ENCODE measurements at places on chromosomes 16 and 17.

GRCh38 chr17:2068031-2068518 is 13.2 kb downstream of the HIC1 start:
- DNase-seq = no peak

GRCh38 chr16:88938777-88939244 is 38.2 kb downstream of the CBFA2T3 start:
- DNase-seq = no peak

- DNase-seq = no peak
Observed at GRCh38 chr16:69618307-69618706, 52.5 kb downstream of the NFAT5 start.

DNA sequence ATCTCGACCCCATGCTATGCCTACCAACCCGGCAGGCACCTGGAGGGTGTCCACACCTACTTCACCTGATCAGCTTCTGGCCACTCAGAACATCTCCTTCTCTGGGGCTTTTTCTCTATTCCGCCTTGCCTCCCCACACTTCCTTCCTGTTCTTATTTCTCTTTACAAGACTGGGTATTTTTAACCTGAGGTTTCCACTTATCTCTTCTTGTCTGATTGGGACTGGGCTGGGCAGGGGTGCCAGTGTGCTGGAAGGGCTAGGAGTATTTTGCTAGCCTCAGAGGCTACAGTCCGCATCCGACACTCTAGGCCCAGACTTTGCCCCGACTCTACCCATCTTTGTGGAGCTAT is 26.2 kb upstream of the ZNF652 start:
- DNase-seq = no peak

- DNase-seq = peak; percentile 4
Observed at GRCh38 chr16:71746442-71747046, 22.0 kb upstream of the PHLPP2 start.

DNA sequence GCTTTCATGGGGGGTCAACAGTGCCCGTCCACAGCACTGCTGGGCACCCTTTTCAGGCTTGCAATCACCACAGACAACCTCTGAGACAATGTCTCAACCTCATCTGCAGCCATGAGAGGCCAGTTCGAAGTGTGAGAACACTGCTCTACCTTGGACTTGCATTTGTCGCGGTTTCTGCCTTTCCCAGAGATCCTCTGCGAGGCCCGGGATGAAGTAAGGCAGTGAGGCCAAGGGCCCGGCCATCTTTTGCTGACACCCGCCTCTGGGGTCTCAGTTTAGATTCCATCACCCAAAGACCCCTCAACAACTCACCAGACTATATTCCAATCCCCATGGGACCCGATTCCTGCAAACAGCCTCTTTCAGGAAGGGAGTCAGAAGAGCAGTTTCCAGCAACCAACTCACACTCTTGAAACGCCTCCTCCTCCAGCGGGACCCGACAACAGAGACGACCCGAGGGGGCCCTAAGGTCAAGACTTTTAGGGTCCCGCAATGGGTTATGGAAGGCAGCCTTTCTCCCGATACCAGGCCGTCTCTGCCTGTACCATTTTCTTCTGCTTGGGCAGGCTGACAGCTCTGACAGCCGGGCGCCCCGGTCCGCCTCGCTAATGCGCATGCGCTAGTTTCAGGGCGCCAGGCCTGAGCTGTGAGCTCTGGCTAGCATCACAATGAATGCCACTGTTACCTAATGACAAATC is 576.0 kb downstream of the KCNJ18 start:
- no peak for DNase-seq

DNA sequence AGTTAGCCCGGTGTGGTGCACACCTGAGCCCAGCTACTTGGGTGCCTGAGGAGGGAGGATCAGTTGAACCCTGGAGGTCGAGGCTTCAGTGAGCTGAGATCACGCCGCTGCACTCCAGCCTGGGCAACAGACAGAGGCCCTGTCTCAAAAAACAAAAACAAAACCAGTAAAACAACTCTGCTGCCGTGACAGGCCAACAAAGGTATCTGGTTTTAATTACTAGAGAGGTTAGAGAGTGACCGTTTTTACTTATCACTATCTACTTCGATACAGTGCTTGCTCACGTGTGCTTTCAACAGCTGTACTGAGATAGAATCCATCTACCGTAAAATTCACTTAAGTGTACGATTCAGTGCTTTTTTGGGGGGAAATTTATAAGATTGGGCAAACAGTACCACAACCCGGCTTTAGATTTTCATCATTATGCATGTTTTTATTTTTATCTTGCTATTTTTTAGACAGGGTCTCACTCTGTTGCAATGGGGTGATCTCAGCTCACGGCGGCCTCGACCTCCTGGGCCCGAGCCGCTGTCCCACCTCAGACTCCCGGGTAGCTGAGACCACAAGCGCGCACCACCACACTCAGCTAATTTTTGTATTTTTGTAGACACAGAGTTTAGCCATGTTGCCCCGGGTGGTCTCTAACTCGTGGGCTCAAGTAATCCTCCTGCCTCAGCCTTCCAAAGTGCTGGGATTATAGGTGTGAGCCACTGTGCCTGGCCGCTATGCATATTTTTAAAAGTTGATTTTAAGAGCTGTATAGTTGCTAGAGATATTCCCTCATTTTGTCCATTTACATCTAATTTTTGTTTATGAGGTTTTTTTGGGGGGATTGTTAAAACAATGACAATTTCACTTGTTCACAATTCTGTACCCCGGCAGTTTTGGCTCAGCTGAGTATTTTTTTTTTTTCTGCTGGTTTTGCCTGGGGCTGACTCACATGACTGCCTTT is 30.9 kb downstream of the SERPINF1 start:
- DNase-seq = no peak

DNA sequence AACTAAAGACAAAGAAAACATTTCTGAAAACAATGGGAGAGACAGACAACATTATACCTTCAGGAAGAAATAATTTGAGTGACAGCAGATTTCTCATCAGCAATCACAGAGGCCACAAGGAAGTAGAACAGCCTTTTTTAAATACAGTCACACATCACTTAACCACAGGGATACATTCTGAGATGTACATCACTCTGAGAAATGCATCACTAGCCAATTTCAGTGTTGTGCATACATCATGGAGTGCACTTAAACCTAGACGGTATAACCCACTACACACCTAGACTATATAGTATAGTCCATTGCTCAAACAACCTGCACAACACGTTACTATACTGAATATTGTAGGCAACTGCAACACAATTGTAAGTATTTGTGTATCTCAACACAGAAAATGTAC is 24.9 kb upstream of the ALOX12 start:
- no peak for DNase-seq

GRCh38 chr17:18233803-18234518 is 8.5 kb downstream of the LLGL1 start:
- no peak for DNase-seq

GRCh38 chr17:19317359-19318095 is 45.0 kb downstream of the B9D1 start:
- DNase-seq = no peak

GRCh38 chr16:84911486-84912216 is 91.9 kb downstream of the CRISPLD2 start:
- DNase-seq = no peak

DNA sequence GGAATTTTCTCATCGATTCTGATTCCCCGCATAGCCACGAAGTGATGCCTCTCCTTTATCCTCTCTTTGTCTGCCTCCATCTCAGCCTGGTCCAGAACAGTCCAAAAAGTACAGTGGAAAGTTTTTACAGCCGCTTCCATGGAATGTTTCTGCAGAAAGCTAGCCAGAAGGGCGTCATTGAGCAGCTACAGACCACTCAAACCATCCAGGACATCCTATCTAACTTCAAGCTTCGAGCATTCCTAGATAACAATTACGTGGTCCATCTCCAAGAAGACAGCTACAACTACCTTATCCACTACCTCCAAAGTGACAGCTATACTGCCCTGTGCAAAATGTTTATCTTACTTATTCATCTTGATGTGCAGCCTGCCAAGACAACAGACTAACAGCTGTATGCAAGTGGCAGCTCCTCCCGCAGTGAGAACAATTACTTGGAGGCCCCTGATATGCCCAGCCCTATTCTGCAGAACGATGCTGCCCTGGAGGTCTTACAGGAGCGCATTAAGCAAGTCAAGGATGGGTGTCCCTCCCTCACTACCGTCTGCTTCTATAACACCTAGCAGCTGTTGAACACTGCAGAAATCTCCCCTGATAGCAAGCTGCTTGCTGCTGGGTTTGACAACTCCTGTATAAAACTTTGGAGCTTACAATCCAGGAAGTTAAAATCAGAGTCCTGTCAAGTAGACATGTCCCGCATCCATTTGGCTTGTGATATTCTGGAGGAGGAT is 38.9 kb downstream of the SLFN12L start:
- no peak for DNase-seq

DNA sequence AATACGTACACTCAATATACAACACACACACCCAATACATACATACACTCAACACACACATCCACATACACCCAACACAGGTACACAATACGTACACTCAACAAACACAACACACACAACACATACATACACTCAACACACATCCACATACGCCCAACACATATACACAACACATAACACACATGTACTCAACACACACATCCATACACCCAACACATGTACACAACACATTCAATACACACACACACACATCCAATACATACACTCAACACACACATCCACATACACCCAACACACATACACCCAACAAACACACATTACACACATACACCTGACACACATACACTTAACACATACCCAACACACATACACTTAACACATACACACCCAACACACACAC is 95.9 kb downstream of the CCDC182 start:
- DNase-seq = no peak

- peak; percentile 62 for DNase-seq
Observed at GRCh38 chr16:66604376-66605176, at the start of gene CMTM3. CMTM3 (plus strand) TSS chr16:66604704; CDS start chr16:66604806, 102 bp downstream.

DNA sequence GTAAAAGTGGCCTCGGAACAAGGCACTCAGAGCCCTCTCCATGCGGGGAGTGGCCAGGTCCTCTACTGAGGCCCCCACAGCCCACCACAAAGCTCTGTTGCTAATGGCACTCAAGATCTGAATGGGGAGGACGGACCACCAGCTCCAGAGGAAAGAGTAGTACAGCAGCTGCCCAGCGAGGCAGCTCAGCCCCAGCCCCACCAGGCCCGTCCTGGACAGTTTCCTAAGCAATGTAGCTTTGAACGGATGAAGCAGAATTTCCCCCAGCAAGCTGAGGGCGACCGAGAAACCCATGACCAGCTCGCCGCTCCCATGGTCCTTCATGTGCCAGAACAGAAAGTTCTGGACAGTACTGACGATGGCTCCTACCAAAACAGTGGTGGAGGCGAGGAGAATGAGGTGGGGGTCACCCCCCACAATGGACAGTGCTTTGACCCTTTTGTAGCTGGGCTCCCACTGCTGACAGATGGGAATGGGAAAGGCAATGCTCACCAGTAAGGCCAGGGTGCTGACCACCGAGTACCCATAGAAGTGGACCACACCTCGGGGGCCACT is 1.5 kb downstream of the MFSD6L start:
- no peak for DNase-seq

GRCh38 chr17:49548506-49549310 is 27.0 kb upstream of the NXPH3 start:
- DNase-seq = no peak

DNA sequence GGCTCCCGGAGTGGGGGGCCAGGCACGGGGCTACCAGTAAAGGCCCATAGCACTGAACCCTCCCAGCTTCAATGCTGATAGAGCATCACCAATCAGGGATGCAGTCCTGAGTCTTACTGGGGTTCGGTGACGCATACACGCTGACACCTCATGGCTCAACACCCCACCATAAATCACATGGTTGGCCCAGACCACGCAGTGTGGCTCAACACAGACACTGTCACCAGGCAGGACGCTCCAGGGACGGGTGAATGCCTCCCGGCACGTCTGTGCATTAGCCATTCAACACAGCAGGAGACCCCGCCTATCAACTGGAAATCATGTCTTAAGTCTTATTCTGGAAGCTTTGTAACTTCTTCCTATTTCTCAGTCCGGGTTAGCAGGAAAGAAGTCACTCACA is 35.0 kb downstream of the NECAB2 start:
- no peak for DNase-seq

DNA sequence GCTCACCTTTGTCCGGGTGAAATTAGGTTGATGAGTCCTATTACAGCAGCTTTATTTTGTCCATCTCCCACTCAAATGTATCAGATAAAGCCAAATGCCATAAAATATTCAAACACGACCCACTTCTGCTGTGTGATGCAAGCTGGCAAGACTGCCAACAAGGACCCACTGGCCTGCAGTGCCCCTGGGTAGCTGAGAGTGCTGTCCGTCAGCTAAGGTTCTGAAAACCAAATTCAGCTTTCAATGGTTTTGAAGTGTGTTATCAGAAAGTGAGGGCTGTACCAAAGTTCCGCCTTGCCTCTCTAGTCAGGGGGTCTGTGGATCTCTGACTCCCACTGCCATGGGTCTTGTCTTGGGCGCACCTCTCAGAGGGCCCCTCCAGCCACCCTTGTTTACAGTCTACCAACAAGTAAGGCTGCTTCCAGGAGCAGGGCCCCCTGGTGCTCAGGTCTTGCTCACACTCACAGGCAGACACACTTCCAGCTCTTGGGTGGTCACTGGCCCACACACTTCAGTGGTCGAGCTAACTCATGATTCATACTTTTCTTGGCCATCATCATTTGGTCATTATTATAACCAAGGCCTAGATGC is 10.5 kb upstream of the CCDC182 start:
- no peak for DNase-seq

DNA sequence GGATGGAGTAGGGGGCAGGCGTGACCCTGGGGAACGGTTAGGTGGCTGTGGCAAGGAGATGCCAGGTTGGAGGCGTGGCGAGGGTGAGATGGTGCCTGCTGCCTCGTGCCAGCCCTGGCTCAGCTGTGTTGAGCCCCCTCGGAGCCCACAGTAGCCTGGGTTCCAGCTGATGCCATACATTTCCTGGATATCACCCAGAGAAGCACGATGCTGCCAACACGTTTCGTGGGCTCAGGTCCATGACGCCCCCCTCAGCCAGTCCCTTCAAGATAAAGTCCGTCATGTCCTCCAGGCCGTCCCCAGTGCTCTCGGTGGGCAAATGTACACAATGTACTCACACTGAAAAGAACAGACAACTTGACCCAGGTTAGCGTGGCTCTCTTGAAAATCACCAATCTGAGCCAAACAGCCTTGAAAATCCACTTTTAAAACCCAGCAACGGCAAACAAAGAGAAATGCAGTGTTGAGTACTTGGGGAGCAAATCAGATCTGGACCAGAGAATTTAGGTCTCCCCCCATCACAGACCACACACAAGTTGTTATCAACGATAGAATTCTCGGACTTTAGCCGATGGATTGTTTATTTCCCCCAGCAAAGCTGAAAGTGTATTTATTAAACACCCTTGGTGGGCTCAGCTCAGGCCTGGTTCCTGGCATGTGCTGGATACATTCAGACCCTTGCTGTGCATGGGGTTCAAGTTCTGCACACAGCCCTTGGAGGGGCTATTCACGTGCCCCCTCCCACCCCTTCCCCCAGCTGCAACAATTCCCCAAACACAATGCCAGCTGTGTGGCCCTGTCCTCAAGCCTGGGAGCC is 102.8 kb upstream of the PLCG2 start:
- no peak for DNase-seq

DNA sequence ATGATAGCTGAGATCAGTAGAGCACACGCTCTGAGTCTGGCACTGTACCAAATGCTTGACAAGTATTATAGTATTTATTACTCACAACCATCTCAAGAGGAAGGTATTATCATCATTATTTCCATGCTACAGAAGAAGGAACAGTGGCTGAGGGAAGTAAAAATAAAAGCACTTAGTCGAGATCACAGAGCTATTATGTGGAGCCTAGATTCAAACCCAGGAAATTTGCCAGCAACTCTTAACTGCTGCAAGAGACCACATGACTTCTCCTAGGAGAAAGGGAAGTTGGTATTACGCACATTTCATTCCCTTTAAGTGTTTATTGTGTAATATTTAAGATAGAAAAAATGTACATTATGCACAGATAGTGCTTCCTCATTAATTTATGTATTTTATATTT is 1.0 kb upstream of the RHOT1 start:
- no peak for DNase-seq

All from T follicular helper cell (primary cell).